Effector CD8-positive, alpha-beta T cell (primary cell): ENCODE measurements at places on chromosomes 4 and X.

DNA sequence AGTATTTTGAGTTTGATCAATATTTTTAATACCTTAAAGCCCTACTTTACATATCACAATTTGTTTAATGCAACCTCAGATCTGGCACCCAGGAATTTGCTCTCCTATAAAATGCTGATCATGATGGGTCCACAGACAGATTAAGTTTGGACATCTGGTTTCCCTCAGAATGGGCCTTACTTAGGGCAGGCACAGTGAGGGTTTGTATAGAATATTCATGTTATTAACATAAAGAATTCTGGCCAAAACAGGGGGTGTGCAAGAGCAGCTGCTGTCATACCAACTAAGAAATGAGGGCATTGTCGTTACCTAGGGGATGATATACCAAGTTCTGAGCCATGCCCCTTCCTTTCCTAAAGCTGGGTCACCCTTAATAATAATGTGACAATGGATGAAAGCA is 37.5 kb upstream of the CENPU start:
- DNase-seq = no peak

GRCh38 chrX:19875050-19875431 is 12.4 kb downstream of the SH3KBP1 start:
- DNase-seq = no peak

DNA sequence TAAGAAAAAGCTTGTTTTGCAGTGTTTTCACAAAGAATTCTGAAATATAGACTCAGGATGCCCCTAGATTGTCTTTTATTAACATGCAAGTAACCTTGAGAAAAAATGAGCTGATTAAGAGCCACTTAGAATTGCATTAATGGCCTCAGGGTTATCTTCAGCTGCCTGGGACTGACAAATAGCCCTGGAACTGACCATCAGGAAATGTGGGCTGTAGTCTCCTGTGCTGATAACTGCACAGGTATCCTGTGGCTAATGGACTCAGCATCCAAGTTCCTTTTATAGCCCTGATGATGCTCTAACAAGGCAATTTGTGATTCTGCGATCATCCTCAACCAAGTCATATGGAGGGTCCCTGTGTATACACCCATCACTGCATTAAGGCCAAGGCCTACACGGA is 17.0 kb downstream of the CA5B start:
- no peak for DNase-seq

GRCh38 chr4:5460106-5460801 is 248.1 kb downstream of the EVC2 start:
- DNase-seq = no peak

DNA sequence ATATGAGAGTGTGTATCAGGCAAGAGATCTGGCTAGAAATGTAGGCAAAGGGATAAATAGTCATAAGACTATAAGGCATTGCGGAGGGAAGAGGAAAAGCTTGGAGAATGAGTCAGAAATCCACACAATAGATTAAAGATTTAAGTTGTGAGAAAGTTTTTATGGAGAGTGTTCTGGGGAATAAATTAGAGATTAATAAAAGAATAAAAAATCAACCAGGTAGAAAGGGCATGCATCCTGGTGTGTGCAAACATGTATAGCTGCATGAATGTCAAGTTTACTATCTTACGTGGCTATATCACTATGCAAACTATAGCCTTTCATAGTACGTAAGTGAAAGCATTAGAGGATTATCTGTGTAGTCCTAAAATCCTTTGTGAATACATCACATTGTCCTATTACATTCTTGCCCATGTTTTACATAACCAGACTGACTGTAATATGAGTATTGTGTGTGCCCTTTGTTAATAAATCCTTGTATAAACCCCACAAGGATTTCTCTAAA is 36.9 kb downstream of the SNCA start:
- no peak for DNase-seq

DNA sequence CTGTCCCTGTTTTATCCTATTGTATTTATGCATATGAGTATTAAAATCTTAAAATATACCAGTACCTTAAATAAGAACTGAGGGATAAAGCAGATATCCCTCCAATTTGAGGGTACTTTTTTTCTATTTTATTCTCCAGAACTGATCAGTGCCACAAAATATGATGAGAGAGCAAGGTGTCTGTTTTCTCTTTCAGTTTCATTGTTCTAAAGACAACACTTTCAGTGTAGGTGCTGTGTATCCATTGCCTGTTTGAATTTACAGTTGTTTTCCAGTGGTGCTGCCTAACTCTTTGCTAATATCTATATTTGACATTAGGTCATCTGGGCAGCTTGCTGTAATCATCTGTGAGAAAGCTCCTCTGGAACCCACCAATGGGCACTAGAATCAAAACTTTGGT is 394.7 kb downstream of the IL1RAPL1 start:
- DNase-seq = no peak

DNA sequence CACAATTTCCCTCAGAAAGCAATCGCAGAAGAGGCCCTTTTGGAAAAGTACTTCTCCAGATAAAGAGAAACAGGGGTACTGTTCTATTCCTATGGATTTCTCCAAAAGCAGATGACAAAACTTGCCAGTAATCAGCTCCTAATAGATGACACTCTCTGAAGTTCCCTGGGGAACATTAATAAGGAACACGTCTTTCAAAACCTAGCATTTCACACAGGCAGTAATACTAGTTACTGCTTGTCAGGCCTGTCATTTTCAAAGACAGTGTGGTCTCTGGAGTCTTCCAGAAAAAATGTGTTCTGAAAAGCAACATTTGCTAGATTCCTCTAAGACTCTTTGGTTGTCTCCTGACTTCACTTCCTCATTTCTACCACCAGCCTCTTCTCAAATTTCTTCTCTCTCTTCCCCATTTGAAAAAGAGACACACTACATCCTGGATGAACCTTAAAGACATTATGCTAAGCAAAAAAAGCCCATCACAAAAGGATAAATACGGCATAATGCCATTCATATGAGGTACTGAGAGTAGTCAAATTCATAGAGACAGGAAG is 47.3 kb downstream of the CHRDL1 start:
- no peak for DNase-seq

- no peak for DNase-seq
Measured at GRCh38 chrX:68838571-68838910, 9.7 kb downstream of the EFNB1 start.
